ENCODE measurements at places on chromosomes 2 and 18.
A peak's percentile ranks its signal among the peaks of the same experiment; 100 is the strongest.

DNA sequence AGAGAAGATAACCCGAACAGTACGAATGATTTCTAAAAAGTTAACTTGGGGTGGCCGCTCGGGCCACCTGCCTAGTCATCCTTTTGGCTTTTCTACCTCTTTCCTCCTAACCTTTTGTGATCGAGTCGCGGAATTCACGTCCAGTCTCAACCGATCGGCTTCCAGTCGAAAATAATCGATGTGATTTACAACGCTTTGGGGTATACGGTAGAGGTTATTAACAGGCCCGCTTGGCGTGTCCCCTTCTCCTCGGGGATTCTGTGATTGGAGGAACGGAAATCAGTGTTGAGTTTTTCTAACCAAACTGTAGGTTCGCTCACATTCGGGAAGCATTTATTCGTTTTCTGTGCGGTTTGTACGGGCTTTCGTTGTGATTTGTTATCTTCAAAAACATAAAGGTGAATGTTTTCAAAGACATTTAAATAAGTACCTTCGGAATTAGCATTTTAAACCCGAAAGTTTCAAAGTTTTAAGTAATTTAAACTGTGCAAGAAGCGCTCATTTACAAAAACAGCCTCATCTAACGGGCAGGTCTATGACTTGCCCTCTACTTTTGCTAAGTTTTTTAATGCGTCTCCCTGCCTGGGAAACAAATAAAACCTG lies 588 bp upstream of the FOXI3 start:
- no peak for DNase-seq

GRCh38 chr18:23814991-23815614 lies 125.8 kb downstream of the LAMA3 start:
- no peak for DNase-seq

DNA sequence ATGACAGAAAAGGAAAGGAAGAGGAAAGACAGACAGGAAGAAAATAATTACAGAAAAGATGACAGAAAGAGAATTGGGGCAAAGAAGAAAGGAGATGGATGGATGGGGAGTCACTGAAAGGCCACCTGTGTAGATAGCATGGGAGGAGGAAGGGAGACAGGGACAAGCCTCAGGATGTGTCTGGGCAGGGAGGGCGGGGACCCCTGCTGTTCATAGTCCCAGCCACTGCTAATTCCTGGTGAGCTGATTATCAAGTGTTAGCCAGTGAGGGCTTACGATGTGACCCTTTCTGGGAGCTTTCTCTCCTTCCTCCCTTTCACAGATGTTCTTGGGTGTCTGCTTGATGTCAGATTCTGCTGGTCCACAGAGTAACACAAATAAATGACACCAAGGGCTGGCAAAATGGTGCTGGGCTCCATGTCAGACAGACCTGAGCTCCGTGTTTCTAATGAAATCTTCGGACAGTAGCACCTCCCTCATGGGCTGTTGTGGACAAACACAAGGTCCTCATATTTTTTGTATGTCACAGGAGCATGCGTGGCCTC lies 13.6 kb downstream of the FHOD3 start:
- DNase-seq: no peak

GRCh38 chr18:27363872-27364271 lies 178.8 kb upstream of the CHST9 start:
- DNase-seq: no peak

DNA sequence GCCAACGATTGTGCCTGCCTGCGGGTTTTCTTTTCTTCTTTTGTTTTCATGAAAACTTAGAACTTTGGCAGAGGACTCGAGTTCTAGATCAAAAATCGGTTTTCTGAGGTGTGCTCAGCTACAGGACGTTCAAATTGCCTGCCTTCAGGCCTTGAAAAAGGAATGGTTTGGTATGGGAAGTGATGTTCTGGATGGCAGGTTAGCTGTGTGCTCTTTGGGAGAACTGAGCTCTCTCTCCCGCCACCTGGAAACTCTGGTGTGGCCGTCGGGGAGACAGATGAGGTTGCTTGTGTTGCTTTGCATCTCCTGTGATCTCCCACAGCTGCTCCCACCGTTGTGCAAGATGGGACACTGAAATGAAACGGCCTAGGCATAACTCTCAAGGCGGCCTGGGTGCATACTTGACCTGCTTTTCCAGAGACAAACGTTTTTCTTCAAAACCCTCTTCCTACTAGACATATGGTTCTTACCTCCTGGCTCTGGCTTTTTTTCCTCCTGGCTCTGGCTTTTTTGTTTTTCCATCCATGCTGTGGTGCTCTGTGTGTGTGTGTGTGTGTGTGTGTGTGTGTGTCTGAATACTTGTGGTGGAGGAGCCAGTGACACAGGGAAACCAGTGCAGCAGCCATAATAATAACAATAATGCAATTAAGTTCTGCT lies 2.0 kb downstream of the FMNL2 start:
- peak; percentile 84 for DNase-seq

DNA sequence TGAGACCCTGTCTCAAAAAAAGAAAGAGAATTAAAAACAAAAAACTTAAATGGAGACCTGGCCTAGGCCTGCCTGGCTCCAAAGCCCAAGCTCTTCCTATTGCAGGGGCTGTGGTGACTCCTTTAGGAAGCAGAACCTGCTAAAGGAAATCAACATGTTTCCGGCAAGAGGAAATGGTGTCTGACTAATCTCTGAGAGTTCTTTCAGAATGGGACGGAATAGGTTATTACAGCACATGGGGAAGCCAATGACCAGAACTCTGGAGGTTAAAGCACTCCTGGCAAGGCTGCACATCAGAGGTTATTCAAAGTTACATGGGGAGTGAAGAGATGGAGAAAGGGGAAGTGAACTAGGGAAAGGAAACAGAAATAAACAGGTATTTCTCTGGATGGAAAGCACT lies 21.4 kb downstream of the KIF3C start:
- no peak for DNase-seq

- no peak for DNase-seq
Observed at GRCh38 chr18:47709556-47709955, 220.9 kb downstream of the SMAD2 start.

DNA sequence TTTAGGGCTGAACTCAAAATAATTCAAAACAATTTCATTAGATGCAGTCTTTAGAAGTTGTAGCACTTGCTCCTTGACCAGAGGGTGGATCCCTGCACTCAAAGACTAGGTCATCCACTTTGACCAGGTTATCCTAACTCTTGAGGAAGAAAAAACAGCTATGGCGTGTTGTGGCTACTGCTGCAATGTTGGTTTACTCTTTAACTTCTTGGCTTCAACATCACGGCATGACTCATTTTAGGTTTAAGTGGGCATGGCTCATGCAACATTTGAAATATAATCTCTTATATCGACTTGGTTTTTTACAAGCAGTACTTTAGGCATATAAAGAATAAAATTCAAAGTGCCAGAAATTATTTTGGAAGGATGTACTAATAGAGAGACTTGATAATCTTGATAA lies 35.4 kb downstream of the ANKRD29 start:
- DNase-seq: peak; percentile 84

Measured in fibroblast of gingiva (primary cell).